ENCODE measurements at places on chromosomes 5 and 9.

- DNase-seq, result no peak
Measured at GRCh38 chr9:114694146-114694545, 12.2 kb upstream of the TEX48 start.

- DNase-seq, result no peak
Measured at GRCh38 chr5:58505971-58506640, 14.9 kb downstream of the GAPT start.

- DNase-seq, result no peak
Measured at GRCh38 chr5:16477541-16477940, 11.9 kb upstream of the ZNF622 start.

DNA sequence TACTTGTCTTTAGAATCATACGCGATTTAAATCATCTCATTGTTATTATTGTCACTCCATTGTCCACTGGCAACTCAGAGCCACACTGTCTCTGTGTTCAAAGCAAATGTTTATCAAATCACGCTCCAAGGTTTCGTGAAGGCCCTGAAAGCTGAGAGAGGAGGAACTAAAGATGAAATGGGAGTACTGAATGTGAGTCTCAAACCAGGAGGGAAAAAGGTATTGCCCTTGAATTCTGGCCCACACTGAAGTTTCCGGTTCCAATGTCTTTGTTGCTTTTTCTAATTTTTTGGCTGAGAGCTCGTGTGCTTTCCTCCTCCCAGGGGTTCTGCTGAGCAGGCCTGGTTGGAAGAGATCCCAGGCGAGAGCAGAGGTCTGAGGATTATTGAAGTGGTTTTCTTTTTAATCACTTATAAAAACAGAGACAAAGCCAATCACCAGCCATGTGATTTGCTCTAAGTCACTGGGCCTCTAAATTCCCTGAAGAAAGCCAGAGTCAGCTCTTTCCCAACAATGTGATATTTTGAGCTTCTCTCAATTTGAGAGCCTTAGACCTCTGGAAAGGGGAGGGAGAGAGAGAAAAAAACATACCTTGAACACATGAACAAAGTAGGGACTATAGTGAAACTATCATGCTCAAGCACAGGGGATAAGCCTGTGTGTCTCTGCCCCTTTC lies 420.8 kb upstream of the GRAMD2B start:
- peak; percentile 85 for DNase-seq

DNA sequence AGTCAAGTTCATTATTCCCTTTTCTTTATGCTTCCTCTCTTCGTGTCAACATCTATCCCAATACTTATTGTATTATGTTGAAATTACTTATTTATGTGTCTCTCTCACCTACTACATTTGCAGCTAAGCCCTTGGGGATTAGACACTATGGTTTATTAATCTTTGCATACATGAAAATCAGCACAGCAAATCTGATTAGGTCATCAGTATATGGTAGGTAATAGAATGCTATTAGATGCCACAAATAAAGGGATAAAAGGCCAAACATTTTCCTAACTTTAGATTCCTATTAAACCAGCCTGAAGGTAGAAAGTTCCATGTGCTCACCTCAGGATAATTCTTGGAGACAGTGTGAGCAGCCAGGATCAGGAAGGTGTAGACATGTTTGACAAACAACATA lies 490.1 kb upstream of the MPDZ start:
- no peak for DNase-seq

DNA sequence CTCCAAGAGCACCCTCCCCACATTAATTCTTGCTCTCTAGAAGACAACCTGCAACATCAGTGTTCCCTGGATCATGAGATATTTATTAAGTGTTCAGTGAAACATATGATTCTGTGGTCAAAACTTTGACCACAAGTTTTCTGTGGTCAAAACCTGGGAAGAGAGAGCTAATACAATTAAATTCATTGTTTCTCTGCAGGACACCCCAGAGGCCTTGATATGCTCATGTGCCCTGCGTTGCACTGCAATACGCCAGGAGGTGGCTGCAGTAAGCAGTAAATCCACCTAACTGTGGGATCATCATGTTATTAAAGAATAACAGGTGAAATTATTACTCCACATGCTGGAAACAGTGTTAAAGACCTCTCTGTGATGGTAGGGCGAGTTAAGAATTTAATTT lies 109.3 kb upstream of the SPDL1 start:
- no peak for DNase-seq

- DNase-seq, result no peak
Measured at GRCh38 chr5:75460532-75460931, 50.9 kb downstream of the CERT1 start.

DNA sequence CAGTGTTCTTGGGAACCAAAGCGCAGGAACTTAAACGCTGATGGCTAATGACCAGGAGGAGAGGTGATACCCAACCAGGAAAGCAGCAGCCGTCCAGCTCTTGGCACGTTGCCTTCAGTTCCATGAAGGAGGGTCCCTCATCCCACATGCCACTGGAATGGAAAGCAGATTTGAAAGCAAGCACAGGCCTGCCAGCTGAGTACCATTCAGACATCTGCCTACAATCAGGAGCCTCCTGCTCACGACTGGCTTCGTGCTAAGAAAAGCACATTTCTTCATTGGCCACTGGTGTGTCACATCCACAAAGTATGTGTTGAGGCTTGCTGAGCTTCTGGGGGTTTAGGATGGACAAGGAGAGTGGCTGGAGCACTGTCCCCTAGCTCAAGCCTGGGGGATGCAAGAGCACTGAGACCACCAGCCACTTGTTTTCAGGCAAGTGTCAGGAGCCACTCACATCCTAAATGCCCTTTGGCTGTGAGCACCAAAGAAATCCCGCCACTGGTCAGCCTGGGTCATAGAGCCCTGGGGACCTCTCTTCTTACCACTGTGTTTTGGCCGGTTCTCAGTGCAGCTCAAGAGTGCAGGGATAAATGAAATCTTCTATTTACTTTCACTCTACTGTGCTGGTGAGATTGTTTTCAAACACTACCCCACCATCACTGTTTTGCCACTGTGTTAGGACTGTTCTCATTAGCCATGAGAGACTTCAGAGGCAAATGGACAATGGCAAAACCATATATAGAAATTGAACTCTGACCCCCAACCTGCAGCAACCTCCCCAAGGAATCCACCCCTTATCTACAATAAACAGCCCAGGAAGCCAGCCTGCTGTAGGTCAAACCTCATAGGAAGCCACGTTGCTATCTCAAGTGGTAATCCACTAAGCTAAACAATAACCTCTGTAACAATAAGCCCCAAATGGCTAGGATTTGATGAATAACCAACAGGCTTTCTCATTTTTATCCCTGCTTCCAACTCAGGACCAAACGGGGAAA lies 58.3 kb downstream of the MTX3 start:
- DNase-seq, result peak; percentile 51

GRCh38 chr9:38036359-38037084 lies 32.5 kb downstream of the SHB start:
- DNase-seq, result peak; percentile 41

- no peak for DNase-seq
Measured at GRCh38 chr9:132413926-132414325, 3.9 kb downstream of the CFAP77 start.

GRCh38 chr5:120545007-120545406 lies 80.9 kb downstream of the PRR16 start:
- DNase-seq, result no peak

DNA sequence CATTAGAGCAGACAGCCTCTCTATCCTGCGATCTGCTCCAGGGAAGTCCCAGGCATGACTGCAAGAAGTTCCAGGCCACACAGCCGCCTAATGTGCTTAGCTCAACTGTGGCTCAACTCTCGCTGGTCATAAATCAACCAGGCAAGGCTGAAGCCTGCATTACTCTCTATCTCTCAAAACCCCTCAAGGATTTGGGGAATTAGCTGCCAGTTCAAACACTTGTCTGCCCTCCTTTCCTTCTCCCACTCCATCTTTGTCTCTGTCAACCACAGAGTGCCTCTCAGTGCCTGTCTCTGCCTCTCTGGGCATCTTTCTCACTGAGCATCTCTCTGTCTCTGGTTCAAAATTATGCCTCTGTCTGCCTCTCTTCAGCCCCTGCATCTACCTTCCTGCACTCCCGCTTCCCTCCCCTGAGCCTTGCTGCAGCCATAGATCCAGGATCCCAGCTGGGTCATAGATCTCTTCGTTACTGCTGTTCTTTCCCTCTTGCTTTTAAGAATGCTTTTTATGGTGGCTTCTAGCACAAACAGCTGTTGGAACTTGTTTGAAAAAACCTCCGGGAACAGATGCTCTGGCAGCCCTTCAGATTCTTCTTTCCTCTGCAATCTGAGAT lies 27.9 kb upstream of the GALNT10 start:
- no peak for DNase-seq

DNA sequence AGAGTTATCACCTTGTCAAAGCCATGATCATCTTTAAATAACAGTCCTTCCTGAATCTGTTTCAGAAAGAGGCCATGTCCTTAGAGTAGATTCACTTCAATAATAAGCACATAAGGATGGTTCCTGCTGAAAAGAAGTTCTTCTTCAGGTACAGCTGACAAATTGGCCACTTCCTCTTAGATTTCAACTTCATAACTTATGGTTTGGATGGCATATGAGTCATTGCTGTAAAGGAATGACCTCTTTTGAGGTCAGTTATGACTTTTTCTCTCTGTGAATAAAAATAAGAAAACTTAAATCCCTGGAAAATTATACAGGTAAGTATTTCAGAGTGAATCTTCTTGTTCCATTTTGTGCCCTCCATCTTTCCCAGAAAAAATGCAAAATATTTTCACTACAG lies 555.3 kb upstream of the ZNF462 start:
- no peak for DNase-seq

DNA sequence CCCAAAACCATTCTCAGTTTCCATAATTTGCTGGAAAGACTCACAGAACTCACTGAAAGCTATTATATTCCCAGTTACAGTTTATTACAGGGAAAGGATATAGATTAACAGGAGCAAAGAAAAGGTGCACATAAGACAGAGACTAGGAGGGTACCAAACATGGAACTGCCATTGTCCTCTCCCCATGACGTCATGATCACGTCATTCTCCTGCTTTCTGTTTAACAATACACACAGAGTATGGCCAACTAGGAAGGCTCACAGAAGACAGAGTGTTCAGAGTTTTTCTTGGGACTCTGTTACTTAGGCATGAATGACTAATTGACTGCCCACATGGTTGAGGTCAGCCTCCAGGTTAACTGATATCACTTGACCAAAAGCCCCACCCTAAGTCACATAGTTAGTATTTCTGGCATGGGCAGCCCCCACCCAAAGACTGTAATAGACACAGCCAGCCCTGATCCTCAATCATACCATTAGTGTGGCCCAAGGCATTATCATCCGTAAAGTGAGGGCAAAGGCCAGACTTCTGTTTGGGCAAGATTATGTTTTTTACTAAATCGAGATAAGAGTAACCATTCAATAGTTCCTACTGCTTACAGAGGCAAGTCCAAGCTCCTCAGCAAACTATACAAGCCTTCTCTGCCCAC lies 353.5 kb upstream of the POU5F2 start:
- no peak for DNase-seq

- DNase-seq, result no peak
Measured at GRCh38 chr5:71695595-71695994, 23.5 kb upstream of the CARTPT start.

DNA sequence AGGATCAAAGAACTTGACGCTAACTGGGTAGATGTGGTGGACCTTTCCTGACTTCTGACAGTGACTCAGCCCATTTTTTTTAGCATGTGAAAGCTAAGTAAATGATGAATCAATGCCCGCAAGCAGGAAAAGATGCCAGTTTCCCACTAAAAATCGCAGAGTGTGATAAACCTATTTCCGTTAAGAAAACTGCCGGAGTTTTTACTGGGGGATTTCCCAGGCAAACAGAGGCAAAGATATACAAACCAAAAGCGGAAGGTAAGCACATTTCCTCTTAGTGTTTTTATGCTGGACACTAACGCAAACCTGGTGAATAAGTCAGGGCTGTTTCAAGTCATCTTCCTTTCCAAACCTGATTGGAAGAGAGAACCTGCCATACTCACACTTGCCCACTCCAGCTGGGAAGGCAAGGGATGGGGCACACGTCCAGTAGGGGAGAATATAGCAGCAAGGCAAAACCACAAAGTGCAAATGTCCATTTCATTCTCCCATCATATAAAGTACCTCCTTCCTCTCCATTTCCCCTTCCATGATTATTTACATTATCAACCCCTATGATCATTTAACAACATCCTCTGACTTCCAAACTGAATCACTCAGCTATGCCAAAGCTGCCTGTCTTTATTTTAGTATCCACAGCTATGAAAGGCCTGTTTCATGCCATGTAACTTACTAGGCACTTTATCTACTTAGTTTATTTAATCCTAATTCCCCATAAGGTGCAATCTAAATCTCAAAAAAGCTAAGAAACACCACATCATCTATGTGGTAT lies 349.7 kb upstream of the RFX3 start:
- no peak for DNase-seq

GRCh38 chr5:135154197-135154596 lies 120.2 kb upstream of the PITX1 start:
- no peak for DNase-seq

DNA sequence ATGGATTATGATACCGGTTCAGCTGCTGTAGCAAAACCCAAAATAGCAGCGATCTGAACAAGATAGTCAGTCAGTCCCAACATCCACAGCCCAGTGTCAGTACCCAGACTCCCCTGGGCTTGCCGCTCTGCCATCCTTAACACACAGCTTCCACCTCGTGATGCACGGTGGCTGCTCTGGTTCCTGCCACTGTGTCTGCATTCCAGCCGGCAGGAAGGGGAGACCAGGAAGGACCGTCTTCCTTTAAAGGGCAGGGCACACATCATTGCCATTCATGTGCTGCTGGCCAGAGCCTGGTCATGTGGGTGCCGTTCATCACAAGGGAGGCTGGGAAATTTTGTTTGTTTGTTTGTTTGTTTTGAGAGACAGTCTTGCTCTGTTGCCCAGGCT lies 131.0 kb upstream of the IER5L start:
- DNase-seq, result no peak

DNA sequence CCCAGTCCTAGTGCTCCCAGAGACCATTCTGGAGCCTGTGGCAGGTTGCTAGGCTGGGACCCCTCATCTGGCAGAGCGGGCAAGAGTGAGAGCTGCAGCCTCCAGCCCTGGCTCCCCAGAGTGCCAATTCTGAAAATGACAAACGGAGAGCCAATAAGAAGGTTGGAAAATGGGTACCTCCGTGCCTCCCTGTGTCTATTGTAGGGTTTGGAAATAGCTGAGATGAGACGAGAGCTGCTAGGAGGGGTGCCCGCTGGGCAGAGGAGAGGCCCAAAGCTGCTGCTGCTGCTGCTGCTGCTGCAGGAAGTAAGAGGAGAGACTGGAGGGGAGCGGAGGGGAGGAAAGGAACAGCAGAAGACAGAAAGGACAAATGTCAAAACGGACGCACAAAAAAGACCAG lies 36.0 kb upstream of the FUBP3 start:
- DNase-seq, result no peak

GRCh38 chr5:172770374-172770674 lies 671 bp downstream of the DUSP1 start:
- DNase-seq, result no peak

Data from right cardiac atrium (tissue), 5 donors.